Sciatic nerve (tissue), 2 donors: ENCODE measurements at places on chromosomes 2 and 18.

- no peak for DNase-seq
These were observed 27.4 kb upstream of the WIPF1 start for GRCh38 chr2:174624895-174625430.

GRCh38 chr2:101328474-101329007 is 20.0 kb upstream of the RNF149 start:
- no peak for DNase-seq

DNA sequence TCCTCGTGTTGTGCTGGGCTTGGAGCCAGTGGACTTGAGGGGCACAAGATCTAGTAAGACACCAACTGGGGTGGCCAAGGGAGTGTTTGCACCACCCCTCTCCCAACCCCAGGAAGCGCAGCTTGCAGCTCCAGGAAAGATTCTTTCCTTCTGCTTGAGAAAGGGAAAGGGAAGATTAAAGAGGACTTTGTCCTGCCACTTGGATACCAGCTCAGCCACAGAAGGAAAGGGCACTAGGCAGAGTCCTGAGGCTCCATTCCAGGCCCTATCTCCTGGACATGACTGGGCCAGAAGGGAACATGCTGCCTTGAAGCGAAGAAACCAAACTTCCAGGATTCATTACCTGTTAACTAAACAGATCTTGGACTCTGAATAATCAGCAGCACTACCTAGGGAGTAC is 44.9 kb upstream of the UGP2 start:
- no peak for DNase-seq

DNA sequence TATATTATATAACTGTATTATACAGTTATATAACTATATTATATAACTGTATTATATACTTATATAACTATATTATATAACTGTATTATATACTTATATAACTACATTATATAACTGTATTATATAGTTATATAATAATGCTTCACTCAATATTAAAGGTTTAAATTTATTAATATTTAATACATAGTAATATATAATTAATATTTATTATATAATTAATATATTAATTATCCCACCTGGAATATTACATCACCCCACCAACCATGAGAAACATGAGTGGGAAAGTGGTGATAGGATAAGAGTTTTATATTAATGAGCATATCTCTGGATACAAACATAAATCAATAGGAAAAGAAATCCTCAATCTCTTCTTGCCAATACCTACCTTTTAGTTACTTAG is 487.1 kb upstream of the LRRTM4 start:
- no peak for DNase-seq

- DNase-seq = no peak
These were observed 64.7 kb upstream of the RASGRP3 start for GRCh38 chr2:33411765-33412164.

- no peak for DNase-seq
These were observed 27.9 kb downstream of the IL37 start for GRCh38 chr2:112938904-112939303.

DNA sequence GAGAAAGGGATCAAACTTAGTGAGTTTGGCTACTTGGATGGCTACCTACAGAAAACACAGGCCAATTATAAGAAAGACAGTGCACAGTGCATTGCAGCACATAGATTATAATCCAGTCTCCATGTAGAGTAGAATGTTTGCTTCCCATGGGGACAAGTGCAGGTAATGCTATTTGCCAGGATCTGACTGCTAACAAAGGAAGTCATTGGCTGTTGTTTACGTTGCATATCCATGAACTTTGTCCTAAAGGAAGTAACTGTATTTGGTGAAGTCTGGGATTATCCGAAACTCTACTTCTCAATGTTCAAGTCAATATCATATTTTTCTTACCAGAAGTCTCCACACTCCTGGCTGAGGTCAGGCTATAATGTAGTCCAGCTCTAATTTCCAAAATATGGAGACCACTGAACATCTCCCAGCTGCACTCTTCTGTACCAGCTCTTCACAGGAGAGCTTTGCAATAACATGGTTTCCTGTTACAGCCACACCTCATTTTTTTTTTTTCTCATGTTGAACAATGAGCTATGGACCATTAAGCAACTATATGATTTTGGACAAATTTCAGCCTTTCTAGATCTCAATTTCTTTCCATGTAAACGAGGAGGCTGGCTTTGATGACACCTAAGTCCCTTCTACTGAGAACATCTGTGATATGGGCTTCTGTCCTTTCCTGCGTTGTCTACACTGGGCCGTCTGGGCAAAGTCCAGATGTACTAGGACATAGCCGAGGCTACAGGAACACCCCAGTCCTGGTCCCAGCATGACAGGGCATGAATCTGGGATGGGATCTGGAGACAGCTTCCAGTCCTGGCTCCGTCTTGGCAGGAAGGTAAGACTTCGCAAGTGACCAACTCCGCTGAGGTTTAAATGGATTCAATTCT is 154.8 kb downstream of the LAMA1 start:
- DNase-seq = no peak

DNA sequence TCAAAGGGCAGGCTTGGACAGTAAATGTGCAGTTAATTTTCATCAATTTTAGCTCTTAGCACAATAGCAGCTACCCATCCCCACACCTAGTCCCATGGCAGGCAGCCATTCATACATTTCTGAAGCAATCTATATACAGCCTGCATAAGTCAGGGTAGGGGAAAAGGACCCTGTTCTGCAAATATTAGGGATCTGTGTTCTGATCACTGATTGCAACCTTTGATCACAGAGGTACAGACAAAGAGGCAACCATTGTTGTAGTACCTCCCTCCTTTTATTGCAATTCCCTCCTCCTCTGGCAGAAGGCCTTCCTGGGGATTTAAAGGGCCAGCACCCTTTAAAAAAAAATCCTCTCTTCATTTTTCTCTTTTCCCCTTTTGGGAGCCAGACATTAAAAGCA is 58.3 kb downstream of the KANSL1L start:
- DNase-seq = no peak

DNA sequence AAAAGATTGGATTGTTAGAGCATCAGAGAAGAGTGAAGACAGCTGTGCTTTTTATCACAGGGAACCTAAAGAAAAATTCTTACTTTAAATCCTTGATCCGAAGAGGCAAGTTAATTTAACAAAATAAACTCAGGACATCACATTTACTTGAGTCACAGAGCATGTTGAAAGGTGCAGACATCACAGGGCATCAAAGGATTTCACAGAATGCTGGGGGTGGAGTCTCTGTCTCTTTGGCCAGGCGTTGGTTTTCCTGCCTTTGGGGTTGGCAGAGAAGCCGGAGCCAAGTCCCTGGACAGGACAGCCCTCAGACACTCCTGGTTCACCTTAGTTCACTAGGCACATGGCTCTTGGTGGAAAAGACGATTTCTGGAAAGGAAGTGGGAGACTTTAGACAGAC is 56.3 kb downstream of the SH3RF3 start:
- DNase-seq = no peak

DNA sequence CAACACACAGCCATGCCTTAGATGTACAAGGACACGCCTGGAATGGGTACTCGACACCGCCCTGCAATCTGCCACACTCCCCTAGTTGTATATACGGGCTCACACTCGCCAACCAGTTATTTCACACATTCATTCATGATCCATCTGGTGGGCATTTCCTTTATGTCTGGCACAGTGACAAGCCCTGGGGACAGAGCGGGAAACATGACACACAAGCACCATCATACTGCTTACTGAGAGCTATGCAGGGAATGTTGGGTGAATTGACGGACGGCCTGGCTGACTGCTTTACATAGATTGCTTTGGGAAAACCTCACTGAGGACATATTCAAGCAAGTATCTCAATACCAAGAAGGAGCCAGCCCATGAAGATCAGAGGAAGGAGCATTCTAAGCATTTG is 448.0 kb upstream of the SPRED2 start:
- no peak for DNase-seq

GRCh38 chr2:221914334-221914880 is 342.3 kb upstream of the EPHA4 start:
- no peak for DNase-seq

DNA sequence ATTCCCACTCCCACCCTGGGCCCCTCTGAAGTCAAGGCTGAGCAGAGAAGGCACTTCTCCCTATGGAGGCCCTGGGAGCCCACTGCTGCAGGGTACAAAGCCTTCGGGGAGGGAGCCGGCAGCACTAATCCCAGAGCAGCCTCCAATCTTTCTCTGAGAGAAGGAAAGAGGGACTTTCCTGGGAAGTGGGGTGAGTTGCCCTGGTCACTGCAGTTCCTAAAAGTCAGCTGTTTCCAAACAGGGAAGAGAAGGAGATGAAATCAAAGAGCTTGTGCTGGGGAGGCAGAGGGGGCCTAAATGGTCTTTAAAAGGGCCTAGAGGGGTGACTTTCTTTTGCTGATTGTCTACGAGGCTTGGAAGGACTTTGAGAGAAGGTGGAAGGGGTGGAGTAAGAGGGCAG is 264.7 kb downstream of the TNS1 start:
- no peak for DNase-seq

DNA sequence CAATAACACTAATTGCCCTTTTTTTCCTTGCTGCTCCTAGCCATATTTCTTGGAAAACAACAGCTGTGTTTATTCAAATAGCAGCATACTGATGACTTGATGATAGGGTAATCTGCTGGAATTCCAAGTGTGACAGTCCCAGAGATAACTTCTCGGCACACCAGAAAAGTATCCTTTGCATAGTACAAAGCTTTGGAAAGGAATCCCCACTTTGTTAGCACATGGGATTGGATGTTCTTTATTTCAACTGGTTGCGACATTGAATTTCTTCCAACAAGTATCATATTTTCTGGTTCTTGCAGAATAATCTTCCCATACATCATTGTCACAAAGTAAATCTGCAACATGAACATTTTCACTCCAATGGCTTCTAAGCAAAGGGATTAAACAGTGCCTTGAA is 445.8 kb upstream of the ACVR2A start:
- DNase-seq = no peak

- no peak for DNase-seq
These were observed 70.7 kb upstream of the SERPINE2 start for GRCh38 chr2:224109751-224110150.

- DNase-seq = peak; percentile 47
These were observed 5.3 kb upstream of the NCL start for GRCh38 chr2:231469583-231469950.

- DNase-seq = no peak
These were observed 80.3 kb downstream of the DYNAP start for GRCh38 chr18:54671291-54671881.

DNA sequence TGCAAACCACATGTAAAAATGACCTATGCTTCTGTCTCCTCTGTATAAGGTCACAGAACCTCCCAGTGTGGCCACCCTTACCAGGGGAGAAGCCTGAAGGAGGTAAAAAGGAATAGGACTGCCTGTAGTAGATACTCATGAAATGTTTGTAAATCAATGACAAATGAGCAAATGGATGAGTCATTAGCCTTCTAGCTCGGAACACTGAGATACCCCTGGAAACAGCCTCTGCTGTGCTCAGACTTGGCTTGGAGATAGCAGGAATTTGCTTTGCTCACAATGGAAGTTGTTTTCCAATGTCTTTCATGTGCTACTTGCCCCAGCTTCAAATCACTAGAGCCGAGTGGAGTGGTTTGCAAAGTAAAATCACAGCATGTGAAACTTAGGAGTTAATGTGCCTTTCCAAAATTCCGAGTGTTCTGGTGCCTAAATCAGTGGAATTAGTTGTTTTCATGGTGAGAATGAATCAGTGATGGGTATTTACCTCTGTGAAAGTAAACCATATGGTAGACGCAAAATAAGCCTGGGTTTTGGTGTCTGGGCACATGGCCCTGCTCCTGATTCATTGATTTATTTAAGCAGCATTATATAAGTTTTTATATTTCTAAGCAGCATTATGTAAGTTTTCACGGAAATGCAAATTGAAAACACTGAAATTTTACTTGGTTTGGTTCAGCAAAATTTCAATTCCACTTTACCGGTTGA is 154.0 kb upstream of the MAP3K20 start:
- DNase-seq = no peak

DNA sequence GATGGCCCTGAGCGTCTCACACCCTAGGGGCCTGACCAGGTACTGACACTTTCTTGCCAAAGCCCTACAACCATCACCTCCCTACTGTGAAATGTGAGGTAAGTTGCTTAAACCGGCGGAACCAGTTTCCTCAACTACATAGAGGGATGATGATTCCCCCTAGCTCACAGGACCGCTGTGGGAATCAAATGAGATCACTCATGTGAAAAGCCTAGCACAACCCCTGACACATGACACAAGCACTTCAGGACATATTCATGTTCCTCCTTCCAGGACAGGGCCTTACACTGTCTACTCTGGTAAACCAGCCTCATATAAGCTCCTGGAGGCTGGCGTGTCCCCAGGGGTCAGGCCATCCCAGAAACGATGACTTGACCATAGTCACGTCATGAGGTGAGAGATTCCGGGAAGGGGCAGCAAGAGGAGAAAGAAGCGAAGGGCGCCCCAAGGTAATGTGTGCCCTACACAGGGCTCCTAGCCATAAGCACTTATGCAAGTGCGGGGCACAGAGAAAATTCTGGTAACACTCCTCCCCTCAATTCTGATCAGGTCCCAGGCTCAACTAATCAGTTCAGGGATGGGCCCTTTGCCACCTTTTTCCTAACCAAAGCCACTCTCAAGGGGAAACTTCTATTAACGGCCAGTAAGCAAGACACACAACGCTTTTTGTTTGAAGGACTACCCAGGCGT is 49.5 kb downstream of the C2orf42 start:
- DNase-seq = peak; percentile 72

- no peak for DNase-seq
These were observed 293.3 kb upstream of the TFPI start for GRCh38 chr2:187847245-187848208.

DNA sequence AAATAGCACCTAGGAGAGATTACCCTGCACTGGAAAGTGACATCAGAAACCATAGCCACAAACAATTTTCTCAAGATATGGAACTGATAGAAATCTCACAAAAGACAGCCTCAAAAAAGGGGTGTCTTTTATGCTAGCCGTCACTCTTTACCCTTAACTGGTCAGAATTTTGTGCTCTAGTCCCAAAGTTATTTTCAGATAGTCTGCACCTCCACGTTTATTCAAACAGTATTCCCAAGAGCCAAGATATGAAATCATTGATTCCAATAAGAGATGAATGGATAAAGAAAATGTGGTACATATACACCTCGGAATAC is 23.5 kb upstream of the PMAIP1 start:
- DNase-seq = no peak

- DNase-seq = no peak
These were observed 536.7 kb upstream of the TNP1 start for GRCh38 chr2:217396586-217396985.

DNA sequence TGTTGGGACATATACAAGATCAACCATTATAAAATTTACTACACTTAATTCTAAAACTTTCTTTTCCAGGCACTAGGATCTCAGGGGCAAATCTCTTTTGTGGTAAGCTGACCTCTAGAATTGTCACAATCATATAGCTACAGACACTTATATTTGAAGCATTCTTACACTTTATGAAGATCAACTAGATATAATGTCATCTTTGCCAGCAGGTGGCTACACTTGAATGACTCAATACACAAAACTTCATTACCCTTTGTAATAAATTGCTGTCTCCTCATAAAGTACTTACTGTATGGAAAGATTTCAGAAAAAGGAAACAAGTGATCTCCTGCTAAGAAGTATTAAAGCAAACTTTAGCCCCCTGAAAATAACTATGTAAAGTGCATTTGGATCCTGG is 77.8 kb downstream of the RDH14 start:
- no peak for DNase-seq
